Putamen (tissue), 1 donor: ENCODE measurements at places on chromosomes 1 and 21.

- DNase-seq, result peak; percentile 42
These were observed 2.5 kb downstream of the CDC42BPA start for GRCh38 chr1:227315629-227316346.

- DNase-seq, result peak; percentile 11
These were observed 81.7 kb downstream of the PGM1 start for GRCh38 chr1:63674865-63675419.

GRCh38 chr21:32958288-32959002 is 67.3 kb upstream of the OLIG2 start:
- no peak for DNase-seq

- DNase-seq, result no peak
These were observed 25.5 kb downstream of the ZC3H11B start for GRCh38 chr1:219587401-219587800.

DNA sequence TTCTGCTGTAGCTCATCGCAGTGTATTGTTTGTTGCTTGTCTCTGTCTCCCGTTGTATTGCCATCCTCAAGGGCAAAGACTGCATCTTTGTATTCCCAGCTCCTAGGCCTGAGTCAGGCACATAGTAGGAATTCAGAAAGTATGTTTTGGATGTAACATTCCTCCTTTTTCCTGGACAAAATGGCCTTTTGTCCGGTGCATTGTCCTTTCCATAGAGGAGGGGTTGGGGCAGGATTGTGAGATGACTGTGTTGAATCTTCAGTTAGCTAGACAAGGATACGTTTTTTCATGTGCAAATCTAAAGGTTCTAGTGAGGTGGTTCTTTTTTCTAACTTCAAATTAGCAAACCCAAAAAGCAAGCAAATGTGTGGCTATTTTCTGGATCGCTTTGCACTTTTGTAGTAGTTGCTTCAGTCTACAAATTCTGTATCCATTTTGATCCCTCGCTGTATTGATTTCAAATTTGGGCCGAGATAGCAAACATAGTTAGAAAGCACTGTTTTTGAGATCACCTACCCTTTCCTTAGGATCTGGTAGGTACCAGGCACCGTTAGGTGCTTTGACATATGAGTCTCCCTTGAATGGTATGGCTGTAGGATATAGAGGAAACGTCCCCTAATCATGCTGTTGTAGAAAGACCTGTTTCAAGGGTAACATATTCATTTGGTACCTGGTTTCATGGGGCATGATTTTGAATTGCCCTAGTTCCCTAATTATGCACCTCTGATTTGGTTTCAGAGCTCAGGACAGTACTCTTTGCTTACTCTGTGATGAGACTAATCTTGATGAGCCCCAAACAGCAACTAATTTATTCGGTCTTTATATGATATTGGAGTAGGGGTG is 1.2 kb downstream of the PPP1R8 start:
- no peak for DNase-seq

- no peak for DNase-seq
These were observed 326.8 kb downstream of the PTPRU start for GRCh38 chr1:29563092-29563491.

DNA sequence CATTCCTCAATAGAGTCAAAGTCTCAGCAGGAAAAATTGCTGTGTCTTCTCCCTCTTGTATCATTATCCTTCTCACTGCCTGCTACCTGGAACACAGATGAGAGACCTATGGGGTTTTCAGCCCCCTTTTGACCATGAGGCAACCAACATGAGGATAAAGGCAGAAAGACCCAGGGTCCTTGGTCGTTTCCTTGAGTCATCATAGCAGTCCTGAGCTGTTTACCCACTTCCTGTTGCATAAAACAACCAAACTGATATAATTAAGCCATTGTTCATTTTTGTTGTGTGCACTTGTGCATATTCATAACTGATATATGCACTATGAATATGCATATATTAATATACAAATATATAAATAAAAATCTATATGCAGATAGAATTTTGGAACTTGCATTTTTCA is 188.3 kb upstream of the MAP1LC3C start:
- DNase-seq, result no peak

DNA sequence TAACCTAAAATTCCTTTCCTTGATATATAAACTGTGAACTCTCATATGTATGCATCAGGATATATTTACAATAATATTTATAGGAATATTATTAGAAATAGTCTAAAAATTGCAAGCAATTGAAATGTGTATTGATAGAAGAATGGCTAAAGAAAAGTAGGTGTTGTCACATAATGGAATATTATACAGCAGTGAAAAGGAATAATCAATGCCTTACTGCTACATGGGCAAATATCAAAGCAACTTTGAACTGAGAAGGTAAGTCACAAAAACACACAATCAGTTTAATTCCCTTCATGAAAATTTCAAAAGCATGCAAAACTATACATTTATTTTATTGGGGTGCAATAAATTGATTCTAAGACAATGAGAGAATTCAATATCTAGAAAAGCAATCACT is 35.7 kb upstream of the CDC14A start:
- DNase-seq, result no peak

DNA sequence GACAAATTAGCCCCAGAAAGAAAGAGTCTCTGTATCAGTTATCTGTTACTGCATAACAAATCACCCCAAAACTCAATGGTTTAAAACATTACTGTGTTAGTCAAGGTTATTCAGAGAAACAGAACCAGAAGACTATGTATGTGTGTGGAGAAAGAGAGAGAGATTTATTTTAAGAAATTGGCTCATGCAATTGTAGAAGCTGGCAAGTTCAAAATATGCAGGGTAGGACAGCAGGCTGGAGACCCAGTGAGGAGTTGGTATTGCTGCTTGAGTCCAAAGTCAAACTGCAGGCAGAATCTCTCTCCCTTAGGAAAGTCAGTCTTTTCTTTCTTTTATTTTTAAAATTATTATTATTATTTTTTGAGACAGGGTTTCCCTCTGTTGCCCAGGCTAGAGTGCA is 50.2 kb upstream of the TNR start:
- no peak for DNase-seq

GRCh38 chr1:218942431-218942830 is 231.2 kb upstream of the LYPLAL1 start:
- DNase-seq, result no peak

DNA sequence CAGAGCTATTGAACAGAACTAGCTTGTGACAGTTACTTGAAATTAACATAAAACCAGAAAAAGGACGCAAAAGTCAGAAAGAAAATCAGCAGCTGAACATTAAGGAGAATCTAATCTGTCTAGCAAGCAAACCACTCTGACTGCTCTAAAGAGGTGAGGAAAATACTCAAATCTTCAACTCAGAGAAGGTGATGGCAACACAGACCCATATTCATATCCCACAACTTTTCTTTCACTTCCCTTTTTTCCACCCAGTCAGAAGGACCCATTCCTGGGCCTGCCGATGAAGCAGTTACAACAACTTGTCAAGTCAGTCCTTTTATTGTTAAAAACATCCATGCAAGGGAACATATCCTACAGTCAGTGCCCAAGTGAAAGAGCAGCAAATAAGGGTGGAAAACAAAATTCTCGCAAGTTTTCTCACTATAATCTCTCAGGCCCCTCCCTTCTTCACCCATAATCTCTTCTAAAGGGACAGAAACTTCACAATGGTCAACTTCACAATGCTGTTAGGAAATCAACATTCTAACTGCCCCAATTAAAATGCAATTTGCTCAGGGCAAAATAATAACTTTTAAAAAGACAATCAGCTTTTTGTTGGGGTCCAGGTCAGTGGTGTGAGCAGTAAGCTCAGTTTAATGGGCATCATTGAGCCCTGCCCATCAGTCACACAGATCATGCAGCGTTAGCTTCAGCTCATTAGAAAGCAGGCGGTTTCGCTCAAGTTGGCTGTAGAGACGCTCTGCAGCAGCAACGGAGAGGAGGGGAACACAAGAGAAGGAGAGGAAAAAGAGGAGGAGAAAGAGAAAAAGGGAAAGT is 3.6 kb upstream of the NUP210L start:
- no peak for DNase-seq

GRCh38 chr1:29310616-29311180 is 74.4 kb downstream of the PTPRU start:
- no peak for DNase-seq

- peak; percentile 84 for DNase-seq
These were observed 30.5 kb upstream of the LRIG2 start for GRCh38 chr1:113042285-113043143.
